Cardiac ventricle fibroblast (primary cell): ENCODE measurements at places on chromosomes 1 and 21. TPM values are rescaled to one million over a fixed set of nuclear protein-coding genes. Genes with fewer than 3 reads are reported as not detected.

PARS2 gene
- total RNA-seq = 4.3 and 4.5 TPM in 2 replicates

MIGA1 gene
- 7.6 and 9.3 TPM in 2 replicates for total RNA-seq

CYYR1 gene
- total RNA-seq = 0.12 and 0.83 TPM in 2 replicates

NCAM2 gene
- total RNA-seq = 2.4 and 3.1 TPM in 2 replicates

S100A3 gene
- total RNA-seq = 3.3 and 11.2 TPM in 2 replicates

NKAIN1 gene
- total RNA-seq = 0.50 and 1.1 TPM in 2 replicates

IL20 gene
- not detected in 2 replicates for total RNA-seq

CLCA1 gene
- total RNA-seq = not detected in 2 replicates
